ENCODE measurements at places on chromosomes 13 and 19.

GRCh38 chr13:40469581-40470310, 196.7 kb downstream of the FOXO1 start:
- DNase-seq = no peak

DNA sequence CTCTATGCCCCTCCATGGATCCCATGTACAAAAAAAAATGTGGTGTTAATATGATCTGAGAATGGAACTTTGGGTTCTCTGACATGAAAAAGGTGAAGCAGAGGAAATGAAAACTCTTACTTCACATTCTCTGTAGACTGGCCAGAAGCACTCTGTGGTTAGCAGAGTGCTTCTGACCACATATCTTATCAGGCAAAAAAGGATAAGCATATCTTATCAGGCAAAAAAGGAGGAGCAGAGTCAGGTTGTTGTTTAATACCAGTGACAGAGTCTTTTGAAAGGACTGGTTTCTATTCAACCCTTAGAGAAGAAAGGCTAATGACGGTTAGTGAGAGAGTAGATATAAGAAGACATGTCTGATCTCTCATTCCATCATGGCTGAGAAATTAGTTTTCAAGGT, 1404.8 kb downstream of the SLITRK1 start:
- no peak for DNase-seq

GRCh38 chr19:44228318-44228717, 16.0 kb downstream of the ZNF227 start:
- DNase-seq = no peak

GRCh38 chr19:45146251-45146650, 14.5 kb downstream of the NKPD1 start:
- DNase-seq = no peak

GRCh38 chr13:73000027-73000674, 58.7 kb upstream of the KLF5 start:
- no peak for DNase-seq

- DNase-seq = no peak
Measured at GRCh38 chr19:4374498-4375163, 25.7 kb downstream of the SH3GL1 start.

GRCh38 chr13:40275636-40276035, 390.8 kb downstream of the FOXO1 start:
- no peak for DNase-seq

- DNase-seq = no peak
Measured at GRCh38 chr13:30322428-30322827, 15.1 kb upstream of the KATNAL1 start.

DNA sequence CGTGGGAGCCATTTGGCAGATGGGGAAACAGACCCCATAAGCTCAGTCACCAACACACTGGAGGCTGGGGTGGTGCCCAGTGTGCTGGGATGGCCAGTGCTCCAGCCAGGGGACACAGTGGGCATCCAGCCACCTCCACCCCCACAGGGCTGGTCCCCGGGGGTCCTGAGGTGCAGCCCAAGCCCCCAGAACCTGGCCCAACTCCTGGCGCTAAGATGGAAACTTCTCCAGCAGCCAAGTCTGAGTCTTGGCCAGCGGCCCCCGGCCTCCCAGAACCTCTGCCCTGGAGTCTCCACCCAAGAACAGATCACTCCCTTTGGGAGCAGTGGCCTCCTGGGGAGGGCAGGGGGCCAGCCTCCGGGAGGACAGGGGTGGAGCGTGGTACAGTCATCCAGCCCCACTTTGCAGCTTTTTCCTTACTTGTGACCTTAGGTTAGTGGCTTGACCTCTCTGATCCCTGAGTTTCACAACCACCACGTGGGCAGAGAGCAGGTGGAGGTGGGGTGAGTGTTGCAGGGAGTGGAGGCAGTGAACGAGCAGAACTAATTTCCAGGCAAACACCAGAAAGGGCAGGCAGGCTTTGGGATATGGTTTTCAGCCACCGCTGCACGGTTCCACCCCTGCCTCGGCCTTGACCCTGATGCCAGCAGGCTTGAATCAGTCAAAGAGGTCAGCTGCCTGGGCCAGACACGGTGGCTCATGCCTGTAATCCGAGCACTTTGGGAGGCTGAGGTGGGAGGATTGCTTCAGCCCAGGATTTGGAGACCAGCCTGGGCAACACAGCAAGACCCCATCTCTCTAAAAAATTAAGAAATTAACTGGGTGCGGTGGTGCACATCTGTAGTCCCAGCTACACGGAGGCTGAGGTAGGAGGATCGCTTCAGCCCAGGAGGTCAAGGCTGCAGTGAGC, 4.3 kb upstream of the NRTN start:
- DNase-seq = no peak

GRCh38 chr13:39655041-39655568, 357 bp upstream of the COG6 start:
- no peak for DNase-seq

DNA sequence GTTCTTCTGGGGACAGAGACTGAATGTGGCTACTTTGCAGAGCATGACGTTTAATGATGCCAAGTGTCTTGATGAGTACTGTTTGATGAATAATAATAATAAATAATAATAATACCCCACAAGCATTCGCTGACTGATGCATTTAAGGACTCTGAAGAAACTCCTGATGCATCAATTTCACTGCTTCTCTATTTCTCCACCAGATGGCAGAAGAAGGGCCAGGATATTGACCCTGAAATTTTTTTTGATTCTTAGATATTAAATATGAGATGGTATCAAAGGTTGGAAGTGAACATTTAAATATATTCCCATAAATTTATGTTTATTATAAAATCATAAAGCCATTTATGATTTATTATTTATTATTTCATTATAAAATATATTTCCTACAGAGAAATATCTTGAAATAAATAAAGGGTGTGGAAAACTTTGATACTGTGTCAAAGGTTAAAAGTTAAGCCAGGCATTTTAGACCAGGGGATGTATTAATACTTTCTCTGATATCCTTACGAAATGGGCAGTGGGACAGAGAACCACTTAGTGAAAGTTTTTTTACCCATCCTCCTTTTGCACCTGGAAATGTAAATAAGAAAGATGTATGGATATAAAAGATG, 170.9 kb downstream of the LACC1 start:
- DNase-seq = peak; percentile 17

GRCh38 chr19:13090511-13091231, 12.0 kb downstream of the LYL1 start:
- DNase-seq = no peak

GRCh38 chr19:31974941-31975340, 370.5 kb upstream of the ZNF507 start:
- DNase-seq = no peak

DNA sequence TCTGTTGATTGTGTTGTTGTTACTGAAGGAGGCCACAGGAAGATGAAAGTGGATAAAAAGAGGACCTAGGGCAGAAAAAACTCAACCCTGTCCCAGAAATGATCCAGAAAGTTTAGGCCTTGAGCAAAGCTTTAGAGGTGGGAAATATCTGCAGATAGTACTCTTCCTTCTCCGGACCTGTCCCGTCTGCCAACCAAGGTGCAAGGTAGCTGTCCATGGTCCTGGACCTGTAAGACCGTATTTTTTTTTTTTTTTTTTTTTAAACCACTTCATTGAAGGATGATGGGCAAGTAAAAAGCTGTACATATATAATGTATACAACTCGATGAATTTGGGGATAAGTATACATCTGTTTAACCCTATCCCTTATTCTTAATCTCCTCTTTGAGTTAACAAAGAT, 225.9 kb downstream of the OLFM4 start:
- DNase-seq = no peak

- DNase-seq = no peak
Measured at GRCh38 chr19:18948075-18948975, 7.3 kb upstream of the HOMER3 start.

- DNase-seq = no peak
Measured at GRCh38 chr13:37351211-37351610, 245.7 kb upstream of the CSNK1A1L start.

- DNase-seq = no peak
Measured at GRCh38 chr19:1053176-1054101, 13.5 kb upstream of the ARHGAP45 start.

- no peak for DNase-seq
Measured at GRCh38 chr13:54356209-54356608, 1327.6 kb downstream of the OLFM4 start.

DNA sequence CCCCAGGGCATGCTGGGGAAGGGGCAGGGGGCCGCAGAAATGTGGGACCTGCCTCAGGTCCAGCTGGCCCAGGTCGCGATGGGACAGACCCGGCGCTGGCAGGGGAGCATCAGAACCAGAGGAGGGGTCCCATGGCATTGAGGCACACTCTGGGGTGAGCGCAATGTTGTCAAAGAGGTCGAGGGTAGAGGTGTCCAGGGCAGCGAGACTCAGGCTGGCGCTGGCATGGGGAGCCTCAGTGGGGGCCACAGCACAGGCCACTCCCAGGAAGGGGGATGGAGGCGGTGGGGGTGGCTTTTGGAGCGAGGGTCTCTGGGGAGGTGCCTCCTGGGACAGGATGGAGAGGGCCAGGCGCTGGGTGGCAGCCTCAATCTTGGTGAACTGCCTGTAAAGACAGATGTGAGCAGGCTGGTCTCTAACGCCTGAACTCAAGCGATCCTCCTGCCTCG, 944 bp downstream of the C19orf85 start:
- DNase-seq = no peak

DNA sequence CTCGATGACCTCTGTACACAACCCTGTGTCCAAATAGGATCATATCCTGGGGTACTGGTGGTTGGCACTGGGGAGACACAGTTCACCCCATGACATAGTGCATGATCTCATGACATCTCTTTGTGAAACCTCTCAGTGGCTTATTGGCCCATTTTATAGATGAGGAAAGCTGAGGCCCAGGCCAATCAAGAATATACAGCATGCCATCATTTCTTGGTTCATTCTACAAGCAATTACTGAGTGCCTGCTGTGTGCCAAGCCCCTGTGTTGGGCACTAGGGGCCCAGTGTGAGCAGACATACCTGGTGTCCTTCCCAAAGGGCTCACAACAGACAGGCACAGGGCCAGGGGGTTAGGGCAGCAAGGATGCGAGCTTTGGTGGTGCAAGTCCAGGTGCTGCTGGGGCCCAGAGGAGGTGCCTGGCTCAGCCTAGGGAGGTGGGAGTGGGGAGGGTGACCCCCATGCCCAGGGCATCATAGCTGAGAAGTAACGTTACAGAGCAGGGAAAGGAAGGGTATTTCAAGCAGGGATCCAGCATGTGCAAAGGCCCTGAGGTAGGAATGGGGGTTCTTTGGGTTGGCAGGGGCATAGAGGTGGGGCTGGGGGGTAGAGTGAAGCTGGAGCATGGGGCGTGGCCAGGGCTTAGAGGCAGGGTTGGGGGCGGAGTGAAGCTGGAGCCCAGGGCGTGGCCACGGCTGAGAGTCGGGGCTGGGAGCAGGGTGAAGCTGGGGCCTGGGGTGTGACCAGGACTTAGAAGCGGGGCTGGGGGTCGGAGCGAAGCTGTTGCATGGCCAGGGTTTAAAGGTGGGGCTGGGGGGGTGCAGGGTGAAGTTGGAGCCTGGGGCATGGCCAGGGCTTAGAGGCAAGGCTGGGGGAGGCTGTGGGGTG, 20.7 kb downstream of the COLGALT1 start:
- DNase-seq = no peak

DNA sequence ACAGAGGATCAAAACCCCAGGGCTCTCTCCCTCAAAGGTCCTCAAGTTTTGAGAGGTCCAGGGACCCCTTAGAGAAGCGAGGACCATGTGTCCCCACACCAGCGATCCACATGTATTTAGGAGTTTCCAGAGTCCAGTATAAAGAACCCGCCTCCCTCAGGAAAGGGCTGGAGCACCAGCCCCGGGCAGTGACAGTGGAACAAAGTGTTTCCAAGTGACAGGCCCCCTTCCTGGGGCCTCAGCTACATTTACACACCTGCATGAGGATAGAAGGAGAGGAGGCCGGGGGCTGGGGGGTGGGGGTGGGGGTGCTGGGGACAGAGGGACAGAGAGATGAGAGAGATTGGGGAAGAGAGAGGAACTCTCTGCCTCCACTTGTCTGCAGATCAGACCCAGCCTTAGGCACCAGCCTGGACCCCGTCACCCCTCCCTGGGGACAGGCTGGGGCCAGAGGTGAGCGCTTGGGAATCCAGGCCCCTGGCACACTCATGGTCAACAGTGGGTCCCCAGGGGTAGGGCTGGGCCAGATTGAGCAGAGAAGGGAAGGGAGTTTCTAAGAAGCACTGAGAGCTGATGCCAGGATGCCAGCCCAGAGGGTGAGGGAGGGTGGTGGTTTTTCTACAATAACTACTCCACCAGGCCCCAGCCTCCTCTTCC, 802 bp downstream of the BCAM start:
- no peak for DNase-seq

GRCh38 chr13:59673286-59673685, 490.4 kb downstream of the DIAPH3 start:
- no peak for DNase-seq

GRCh38 chr13:91308299-91308698, 39.2 kb upstream of the MIR17HG start:
- DNase-seq = no peak

DNA sequence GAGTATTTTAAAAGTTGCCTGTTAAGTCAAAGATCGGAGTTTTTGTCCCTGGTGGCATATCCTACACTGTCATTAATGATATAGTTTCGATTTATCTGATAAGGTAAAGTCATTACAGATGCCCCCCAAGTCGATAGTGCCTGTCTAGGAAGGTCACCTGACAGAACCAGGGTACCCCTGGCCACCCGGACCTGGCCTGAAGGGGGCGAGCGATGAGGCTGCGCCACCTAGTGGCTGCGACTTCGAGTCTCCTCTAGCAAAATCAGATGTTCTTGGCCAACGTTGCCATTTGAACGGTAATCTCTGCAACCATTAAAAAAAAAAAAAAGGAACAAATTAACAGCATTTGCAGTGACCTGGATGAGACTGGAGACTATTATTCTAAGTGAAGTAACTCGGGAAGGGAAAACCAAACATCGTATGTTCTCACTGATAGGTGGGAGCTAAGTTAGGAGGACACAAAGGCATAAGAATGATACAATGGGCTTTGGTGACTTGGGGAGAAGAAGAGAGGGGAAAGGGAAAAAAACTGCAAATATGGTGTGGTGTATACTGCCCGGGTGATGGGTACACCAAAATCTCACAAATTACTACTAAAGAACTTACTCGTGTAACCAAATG, 565.1 kb downstream of the LIG4 start:
- DNase-seq = no peak

- DNase-seq = no peak
Measured at GRCh38 chr13:99220199-99220935, 19.7 kb downstream of the UBAC2 start.

DNA sequence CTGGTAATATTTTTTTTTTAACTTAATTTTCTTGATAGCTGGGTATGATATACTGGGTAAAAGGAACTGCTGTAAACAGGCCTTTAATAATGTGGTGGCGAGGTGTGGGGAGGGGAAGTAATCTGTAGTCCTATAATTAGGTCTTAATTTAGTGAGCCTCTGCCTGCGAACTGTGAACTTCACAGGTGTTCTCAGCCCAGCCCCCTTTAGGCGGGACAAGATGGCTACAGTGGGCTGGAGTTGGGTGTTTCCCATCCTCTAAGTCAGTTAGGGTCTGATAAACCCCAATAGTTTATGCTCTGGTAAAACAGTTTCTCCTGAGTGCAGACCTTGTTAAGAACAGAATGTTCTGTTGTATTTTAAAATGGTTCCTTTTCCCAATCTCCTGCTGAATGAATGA, 97.6 kb upstream of the SERP2 start:
- DNase-seq = no peak

Data from NCI-H446 treated with DMSO at 0.1 percent for 48 hours (cell line).